Substantia nigra (tissue), 51 donors: ENCODE measurements at places on chromosomes 12 and 14.

DNA sequence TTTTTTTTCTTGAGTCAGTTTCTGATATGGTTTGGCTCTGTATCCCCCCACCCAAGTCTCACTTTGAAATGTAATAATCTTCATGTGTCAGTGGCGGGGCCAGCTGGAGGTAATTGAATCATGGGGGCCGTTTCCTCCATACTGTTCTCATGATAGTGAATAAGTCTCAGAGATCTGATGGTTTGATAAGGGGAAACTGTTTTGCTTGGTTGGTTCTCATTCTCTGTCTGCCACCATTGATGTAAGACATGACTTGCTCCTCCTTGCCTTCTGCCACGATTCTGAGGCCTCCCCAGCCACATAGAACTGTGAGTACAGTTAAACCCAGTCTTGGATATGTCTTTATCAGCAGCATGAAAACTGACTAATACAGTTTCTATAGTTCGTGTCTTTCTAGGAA lies 42.9 kb downstream of the WNK1 start:
- DNase-seq = no peak

GRCh38 chr14:20530771-20531571 lies 25.6 kb downstream of the RNASE10 start:
- peak; percentile 21 for DNase-seq

- no peak for DNase-seq
Observed at GRCh38 chr14:104250175-104250574, 111.8 kb downstream of the KIF26A start.

DNA sequence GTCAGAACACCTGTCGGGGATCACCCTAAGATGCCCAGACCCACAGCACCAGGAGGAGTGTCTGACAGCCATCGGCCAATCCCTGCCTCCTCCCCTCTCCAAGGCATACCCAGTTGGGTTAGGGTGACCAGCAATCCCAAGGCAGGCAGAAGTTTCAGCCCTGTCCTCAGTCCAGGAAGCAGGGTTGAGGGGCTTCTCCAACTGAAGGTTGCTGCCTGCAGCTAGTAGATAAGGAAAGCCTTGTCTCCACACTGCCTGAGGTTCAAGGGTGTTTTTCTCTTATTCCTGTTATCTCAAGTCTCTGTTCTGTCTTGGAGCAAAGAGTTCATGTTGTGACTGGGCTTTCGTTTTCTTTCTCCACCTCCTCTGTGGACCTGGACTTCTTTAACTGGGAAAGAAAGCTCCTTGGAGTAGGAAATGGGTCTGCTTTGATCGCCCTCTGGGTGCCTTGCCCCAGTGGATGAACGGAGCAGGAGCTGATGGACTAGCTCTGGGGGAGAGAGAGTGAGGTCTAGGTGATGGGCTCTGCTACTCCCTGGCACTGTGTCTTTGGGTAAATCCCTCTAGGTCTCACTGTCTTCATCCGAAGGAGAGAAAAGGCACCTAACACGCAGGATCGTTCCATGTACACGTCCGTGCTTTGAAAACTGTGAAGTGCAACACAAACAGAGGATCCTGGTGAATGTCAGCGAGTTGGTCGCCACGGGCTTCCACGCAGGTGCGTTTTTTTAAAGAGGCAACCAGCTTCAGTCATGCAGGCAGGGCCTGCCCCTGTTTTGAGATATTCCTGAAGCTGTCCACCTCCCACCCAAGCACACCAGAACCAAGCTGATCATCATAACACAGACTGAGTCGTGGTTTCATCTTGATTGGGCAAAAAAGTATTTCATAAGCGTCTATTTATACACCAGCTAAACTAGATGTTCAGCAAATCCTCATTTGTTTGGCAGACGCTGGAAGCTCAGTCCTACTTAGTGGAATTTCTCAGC lies 52.5 kb upstream of the FOXN3 start:
- no peak for DNase-seq

GRCh38 chr14:105247715-105248367 lies 492 bp upstream of the BTBD6 start:
- DNase-seq = no peak
